Effector memory CD4-positive, alpha-beta T cell (primary cell): ENCODE measurements at places on chromosomes 13 and 19.

DNA sequence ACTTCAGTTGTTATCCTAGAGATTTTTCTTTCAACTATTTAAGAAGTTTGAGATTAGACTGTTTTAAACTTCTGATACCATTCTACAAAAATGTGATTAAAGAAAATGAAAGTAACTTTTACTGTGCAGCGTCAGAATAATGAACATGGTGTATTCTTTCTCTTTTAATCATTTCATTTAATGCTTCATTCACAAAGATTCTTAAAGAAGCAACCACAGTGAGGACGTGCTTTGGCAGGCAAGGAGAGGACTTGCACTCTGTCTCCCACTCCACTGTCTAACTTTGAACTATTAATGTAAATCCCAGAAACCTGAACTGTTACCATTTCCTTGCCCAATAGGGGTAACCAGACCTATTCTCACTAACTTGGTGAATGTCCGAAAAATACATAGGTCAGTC is 137.0 kb downstream of the KCNRG start:
- DNase-seq, result no peak

DNA sequence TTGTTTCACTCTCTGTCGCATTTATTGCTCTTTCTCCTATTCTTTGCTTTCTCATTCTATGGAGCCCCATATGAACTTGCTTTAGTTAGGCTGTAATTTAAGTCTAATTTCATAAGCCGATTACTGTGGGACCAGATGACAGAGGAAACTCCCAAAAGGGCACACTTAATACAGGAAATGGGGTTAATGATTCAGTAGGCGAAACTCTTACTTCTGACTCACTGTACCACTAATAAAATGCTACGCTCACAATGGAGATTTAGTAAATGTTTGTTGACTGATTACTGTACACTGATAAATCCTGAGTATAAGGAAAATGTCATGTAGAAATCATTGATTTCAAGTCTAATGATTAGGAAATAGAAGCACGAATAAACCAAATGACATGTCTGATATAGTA is 276.4 kb downstream of the KLF5 start:
- no peak for DNase-seq

- DNase-seq, result no peak
Observed at GRCh38 chr13:41751277-41751676, 209.6 kb downstream of the VWA8 start.

- DNase-seq, result no peak
Observed at GRCh38 chr13:76720821-76721220, 165.4 kb downstream of the KCTD12 start.

- no peak for DNase-seq
Observed at GRCh38 chr19:44649578-44650145, 6.0 kb downstream of the PVR start.

DNA sequence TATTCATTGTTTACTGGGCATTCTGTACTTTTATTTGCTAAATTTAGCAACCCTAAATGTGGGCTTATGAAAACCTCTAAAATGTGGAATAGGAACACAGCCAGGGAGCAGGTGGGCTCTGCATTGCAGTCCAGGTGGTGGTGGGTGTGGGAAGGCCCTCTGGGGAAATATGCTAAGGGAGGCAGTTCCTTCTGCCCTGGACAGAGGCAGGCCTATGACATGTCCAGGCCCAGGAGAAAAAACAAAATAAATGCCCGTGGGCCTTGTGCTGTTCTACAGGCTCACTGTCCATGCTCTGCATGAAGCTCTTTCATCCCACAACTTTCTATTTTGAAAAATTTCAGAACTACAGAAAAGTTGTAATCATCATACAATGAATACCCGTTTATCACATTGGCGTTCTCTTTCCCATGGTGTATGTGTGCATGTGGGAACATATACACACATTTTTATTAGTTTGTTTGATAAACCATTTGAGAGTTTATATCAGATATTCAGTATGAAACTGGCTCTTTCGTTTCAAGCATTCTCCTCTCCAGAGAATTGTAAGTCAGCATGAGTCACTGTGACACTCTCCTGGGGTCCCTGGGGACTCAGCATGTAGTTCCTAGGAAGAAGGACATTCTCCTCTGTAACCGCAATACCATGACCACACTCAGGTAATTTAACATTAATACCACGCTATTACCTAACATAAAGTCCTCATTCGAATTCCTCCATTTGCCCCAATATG is 505.3 kb downstream of the COG6 start:
- DNase-seq, result no peak

GRCh38 chr19:29054886-29055675 is 157.9 kb downstream of the UQCRFS1 start:
- no peak for DNase-seq

GRCh38 chr13:99033814-99034213 is 56.0 kb upstream of the DOCK9 start:
- DNase-seq, result no peak

- DNase-seq, result no peak
Observed at GRCh38 chr19:8109455-8109854, 39.9 kb downstream of the FBN3 start.

- DNase-seq, result no peak
Observed at GRCh38 chr19:33677745-33678426, 56.1 kb downstream of the CHST8 start.

GRCh38 chr13:58620176-58620575 is 988.6 kb downstream of the PCDH17 start:
- no peak for DNase-seq

DNA sequence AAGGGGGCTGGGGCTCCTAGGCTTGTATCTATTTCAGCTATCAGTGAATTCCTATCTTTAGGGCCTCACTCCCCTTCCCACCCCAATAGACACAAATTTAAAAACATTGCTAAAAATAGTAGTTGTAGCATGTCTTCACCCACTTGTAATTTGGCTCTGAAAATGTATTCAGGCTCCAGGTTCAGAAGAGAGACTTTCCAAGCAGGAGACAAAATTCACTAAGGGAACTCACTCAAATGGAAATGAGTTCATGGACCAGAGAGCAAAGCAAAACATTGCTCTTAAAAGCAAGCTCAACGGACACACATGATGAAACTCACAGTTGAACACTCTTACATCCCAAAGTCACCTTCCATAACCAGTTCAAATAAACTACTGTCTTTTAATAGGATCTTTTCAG is 36.8 kb downstream of the PHF11 start:
- DNase-seq, result no peak

DNA sequence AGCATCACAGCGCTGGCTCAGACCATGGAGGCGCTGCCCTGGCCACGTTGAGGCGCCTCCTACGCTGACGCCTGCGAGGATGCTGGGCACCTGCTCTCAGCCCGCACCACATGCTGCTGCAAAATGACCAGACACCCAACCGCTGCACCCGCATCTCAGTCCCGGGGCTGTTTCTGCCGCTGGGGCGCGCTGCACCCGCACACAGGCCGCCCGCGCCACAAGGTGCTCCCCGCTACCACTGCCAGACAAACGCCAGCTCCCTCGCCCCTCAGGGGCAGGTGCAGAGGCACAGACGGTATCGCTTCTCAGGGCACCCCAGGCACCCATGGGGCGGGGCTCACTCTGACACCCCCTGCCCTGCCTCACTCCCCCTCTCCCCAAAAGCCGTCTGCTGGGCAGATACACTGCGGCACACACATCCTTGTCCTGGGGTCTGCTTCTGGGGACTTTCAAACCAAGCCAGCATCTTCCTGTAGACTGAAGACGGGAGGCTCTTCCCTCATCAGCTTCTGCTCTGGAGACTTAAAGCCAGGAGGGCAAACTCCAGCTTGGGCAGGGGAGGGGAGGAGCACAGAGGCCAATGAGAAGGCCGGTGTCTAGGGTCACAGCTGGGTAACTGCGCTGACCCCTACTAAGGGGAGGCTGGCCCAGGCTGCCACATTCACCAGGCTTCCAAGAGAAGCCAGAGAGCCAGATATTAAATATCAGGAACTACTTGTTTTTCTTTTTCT is 16.3 kb downstream of the CHERP start:
- no peak for DNase-seq

DNA sequence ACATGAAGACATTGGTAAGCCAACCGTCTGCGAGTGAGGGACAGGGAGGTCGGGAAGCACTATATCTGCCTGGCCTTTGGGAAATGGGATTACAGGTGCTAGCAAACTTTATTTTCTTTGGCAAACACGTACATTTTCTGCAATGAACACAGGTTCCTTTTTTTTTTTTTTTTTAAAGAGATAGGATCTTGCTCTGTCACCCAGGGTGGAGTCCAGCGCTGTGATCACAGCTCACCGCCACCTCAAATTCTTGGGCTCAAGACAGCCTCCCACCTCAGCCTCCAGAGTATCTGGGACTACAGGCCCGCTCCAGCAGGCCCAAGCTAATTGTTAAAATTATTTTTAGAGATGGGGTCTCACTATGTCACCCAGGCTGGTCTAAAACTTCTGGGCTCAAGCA is 24.2 kb downstream of the ELAVL1 start:
- no peak for DNase-seq

GRCh38 chr13:50761406-50761805 is 82.1 kb downstream of the DLEU7 start:
- DNase-seq, result no peak

- DNase-seq, result no peak
Observed at GRCh38 chr13:61463024-61463423, 47.4 kb upstream of the PCDH20 start.

DNA sequence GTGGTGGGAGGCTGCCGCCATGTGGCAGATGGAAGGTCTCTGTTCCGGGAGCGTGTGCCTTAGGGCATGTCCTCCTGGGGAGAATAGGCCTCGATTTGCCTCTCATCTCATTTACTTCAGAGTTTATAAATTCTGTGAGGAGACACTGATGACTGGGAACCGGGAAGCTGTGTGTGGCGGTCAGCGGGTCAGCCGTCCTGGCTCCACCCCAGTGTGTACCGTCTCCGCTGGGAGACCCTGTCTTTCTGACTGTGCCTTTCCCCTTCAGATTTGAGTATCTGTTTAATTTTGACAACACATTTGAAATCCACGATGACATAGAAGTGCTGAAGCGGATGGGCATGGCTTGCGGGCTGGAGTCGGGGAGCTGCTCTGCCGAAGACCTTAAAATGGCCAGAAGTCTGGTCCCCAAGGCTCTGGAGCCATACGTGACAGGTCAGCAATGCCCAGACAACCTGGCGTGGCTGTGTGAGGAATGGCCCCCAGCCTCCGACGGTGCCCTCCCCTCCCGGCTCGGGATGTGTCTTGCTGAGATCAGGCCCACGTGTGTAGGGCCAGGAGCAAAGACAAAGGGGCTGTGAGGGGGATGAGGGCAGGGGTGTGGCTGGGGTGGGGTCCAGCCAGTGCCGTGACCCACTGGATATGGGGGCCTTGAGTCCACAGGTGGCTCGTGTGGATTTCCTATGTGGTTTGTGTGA is 21.6 kb downstream of the ATP4B start:
- no peak for DNase-seq

GRCh38 chr13:113393226-113393562 is 29.3 kb upstream of the GRTP1 start:
- no peak for DNase-seq

DNA sequence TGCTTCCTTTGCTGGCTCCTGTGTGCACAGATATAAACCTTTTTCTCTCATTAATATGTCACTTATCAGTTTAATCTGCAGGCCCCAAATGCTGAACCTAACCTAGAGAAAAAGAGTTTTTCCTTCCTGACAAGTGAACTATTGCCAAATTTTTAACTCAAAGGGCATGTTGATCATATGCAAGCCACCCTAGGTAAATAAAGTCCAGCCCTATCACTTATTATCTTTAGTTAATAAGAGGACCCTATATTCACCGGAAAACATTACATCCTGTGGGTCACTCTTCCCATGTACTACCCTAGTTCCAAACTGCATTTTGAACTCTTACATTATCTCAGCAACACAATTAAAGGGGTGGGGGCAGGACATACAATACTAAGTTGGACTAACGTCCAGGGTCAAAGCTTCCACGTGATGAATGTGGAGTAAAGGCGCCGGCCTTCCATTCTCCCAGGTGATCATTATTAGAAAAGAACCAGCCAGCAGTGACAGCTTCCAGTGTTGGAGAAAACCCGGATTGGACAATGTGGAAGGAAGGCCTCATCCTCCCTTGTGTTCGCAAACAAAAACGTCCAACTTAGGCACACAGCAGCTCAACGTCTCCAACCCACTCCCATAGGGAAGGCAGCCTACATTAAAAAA is 86.6 kb downstream of the STK24 start:
- no peak for DNase-seq

DNA sequence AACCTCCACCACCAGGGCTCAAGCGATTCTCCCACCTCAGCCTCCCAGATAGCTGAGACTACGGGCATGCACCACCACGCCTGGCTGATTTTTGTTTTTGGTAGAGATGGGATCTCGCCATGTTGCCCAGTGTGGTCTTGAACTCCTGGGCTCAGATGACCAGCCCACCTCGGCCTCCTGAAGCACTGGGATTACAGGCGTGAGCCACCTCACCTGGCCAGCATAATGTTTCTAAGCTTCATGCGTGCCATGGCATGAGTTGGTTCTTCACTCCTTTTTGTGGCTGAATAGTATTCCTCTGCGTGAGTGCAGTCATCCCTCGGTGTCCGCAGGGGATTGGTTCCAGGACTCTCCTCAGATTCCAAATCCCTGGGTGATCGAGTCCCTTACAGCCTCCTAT is 4.2 kb upstream of the ZNF579 start:
- no peak for DNase-seq

GRCh38 chr19:32599258-32599657 is 18.3 kb downstream of the PDCD5 start:
- DNase-seq, result no peak

- no peak for DNase-seq
Observed at GRCh38 chr19:54203151-54203611, 2.5 kb downstream of the RPS9 start.

GRCh38 chr13:83297586-83298290 is 584.5 kb downstream of the SLITRK1 start:
- DNase-seq, result no peak
